ENCODE measurements at places on chromosomes 12 and 14.
A peak's percentile ranks its signal among the peaks of the same experiment; 100 is the strongest.

DNA sequence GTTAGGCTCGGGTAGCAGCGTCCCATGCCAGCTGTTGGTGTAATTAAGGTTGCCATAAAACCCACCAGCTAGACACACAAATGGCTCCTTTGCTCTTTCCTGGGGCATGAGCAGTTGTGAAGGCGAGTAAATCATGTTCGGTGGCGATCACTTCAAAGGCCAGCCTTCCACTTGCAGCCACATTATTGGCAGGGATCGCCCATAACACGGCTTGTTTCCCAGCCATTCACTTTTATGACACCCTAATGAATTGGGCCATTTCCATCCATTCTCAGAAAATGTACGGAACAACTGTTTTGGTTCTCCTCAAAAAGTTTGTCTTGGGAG is 63.4 kb downstream of the BEGAIN start:
- no peak for DNase-seq

DNA sequence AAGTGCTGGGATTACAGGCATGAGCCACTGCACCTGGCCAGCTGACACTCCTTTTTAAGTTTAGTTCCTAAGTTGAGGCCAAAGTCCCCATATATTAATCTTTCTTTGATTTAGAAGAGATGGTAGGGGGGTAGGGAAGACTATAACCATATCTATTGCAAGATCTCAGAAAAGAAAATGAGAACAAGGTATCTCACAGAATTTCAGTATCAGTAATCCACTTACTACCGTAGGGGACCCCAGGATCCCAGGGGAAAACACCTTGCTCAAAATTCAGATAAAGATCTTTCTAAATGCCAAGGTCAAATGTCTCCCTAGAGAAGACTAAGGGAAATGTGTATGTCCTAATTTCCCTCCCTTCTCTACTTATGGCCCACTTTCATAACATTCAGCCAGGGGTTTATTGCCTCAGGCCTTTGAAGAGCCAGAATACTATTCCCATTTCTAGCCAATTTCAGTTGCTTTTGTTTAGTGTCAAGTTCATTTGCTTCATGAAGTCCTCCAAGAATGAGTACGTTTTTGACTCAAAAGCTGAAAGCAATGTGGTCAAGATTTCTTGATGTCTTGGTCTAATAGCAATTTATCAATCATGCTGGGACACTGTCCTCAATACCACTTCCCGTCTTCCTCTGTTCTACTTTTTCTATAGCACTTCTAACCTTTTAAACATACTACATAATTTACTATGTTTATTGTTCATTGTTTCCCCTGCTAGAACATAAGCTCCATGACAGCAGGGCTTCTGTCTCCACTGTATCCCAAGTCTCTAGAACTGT is 86.3 kb downstream of the DCAF5 start:
- DNase-seq, result no peak

GRCh38 chr14:34059037-34059924 is 108.4 kb upstream of the EGLN3 start:
- no peak for DNase-seq

DNA sequence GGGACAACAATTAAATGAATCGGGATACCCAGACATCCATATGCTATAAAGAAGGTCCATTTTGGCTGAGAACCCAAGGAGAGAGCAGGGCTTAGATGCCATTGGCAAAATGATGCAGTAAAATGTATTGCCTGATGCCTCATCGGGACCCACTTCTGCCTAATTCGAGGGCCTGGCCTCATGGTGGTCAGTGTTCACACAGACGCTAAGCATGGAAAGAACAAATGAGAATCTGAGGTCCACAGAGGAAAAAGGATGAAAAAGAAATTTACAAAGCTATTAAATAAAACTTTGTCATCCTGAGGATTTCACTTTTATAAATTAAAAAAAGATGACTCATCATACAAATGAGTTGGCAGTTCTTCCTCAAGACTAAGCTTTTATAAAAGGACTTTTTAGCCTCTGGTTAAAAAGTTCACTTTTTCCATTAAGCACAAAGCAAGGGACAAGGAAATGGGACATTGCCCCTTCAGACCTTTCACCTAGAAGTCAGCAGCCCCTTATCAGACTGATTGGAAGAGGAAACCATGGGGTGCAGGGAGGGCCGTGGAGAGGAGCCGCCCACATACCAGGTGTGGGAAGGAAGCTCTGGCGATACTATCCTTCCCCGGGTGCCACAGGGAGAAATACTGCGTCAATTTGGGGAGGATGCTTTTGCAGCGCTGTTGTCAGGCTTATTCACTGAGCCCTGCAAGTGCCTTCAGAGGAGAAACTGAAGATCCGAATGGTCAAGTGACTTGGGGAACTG is 176.0 kb downstream of the EGLN3 start:
- no peak for DNase-seq

- DNase-seq, result peak; percentile 84
Observed at GRCh38 chr12:19970116-19970515, 398.2 kb upstream of the PDE3A start.

GRCh38 chr14:23831596-23831995 is 122.0 kb upstream of the DHRS4 start:
- no peak for DNase-seq

DNA sequence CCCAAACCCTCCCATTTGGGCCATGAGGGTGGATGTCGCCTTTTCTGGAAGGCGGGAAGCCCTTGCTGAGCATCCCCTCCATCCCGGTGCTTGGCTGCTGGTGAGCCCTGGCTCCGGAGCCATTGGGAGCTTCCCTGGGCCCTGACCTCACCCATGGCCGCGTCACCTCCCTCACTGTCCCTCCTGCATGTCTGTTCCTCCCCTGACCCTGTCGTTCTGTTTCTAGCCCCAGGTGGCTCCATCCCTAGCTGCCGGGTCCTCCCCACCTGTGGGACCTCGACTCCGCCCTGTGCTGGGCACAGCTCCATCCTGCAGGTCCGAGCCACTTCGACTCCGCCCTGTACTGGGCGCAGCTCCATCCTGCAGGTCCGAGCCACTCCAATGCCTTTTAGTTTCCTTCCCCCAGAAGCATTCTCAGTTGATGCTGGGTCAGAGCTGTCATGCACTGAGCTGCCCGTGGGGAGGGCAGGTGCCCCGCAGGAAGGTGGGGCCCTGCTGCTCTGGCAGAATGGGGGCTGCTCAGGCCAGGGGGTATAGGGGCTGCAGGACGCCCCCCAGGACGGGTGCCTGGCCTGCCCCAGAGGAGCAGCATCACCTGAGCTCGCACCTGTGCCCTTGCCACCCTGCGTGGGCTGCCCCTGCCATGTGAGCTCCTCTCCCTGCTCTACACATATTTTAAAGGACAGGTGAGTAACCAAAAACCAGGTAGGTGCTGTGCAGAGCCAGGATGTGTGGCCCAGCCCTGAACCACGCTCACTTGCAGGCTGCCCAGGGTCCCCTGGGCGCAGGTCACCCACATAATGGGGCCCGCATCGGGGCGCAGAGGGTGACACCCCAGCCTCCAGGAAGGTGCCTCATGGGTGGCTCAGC is 19.0 kb downstream of the NOC4L start:
- no peak for DNase-seq

- no peak for DNase-seq
Observed at GRCh38 chr14:67400434-67400833, 11.5 kb downstream of the PLEK2 start.
